Stimulated activated CD8-positive, alpha-beta memory T cell treated with anti-CD3 and anti-CD28 coated beads, Interleukin-12 subunit alpha, Interleukin-12 subunit beta, amount 100 ng/mL, for 1 hour (primary cell): ENCODE measurements at places on chromosomes 5 and 9.

DNA sequence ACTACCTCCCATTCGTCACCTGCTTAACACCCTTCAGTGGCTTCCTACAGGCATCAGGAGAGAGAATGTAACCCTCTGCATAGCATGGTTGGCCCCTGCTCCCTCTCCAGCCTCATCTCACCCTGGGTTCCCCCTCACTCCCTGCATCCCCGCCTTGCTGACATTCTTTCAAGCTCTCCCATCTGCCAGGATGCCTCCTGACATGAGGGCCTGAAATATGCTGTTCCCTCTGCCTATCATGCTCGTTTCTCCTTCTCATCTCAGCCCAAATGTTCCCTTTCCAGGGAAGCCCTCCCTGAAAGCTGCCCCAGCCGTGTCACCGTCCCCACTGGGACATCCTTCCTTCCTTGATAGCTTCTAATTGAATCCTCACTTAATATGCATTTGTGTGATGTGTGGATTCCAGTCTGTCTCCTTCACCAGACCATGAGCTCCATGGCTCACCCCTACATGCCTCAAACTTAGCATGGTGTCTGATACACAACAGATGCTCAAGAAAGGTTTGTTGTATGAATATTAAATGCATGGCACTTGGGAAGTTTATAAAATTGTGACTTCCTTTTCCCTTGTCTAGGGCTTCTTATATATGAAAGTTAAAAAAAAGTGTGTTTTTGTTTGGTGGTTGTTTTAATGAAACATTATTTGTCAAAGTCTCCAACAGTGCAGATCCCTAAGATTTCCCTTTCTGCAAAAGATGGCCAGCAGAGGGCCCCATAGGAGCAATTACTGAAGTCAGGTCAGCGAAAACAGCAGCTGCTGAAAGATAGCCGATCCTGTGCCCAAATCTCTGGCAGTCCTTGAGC is 7.3 kb upstream of the C5orf58 start:
- peak; percentile 73 for DNase-seq

DNA sequence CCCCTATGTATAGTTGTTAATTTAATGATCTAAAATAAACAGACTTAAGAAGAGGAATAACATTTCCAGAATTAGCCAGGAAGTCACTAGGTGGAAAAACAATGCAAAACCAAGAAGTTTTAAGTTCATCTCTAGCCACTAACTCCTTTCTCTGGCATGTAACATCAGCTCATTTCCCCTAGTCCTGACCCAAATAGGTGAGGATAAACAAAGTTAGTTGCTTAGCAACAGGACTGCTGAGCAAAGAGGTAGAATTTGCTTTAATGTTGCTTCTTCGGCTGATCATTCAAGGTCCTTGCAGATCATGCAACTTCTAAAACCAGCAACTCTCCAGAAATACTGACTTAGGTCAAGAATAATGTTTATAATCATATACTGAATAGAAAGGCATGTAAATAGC is 675.8 kb downstream of the CETN3 start:
- DNase-seq = no peak

DNA sequence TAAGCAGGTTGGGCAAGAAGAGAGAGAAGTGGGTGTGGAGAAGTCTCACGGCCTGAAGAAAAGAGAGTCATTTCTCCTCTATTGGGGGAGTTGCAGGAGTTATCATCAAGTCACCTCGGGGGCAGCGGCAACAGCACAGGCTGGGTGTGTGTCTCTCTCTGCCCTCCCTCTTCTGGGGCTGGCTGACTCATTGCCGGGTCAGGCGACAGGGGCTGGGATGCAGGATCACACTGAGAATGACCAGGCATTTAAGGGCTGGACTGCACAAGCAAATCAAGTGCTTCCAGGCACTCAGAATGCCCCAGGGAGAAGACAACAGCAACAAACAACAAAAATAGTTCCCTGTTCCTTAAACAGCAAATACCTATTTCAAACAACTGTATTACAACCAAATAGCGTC is 6.3 kb upstream of the EQTN start:
- DNase-seq = no peak

DNA sequence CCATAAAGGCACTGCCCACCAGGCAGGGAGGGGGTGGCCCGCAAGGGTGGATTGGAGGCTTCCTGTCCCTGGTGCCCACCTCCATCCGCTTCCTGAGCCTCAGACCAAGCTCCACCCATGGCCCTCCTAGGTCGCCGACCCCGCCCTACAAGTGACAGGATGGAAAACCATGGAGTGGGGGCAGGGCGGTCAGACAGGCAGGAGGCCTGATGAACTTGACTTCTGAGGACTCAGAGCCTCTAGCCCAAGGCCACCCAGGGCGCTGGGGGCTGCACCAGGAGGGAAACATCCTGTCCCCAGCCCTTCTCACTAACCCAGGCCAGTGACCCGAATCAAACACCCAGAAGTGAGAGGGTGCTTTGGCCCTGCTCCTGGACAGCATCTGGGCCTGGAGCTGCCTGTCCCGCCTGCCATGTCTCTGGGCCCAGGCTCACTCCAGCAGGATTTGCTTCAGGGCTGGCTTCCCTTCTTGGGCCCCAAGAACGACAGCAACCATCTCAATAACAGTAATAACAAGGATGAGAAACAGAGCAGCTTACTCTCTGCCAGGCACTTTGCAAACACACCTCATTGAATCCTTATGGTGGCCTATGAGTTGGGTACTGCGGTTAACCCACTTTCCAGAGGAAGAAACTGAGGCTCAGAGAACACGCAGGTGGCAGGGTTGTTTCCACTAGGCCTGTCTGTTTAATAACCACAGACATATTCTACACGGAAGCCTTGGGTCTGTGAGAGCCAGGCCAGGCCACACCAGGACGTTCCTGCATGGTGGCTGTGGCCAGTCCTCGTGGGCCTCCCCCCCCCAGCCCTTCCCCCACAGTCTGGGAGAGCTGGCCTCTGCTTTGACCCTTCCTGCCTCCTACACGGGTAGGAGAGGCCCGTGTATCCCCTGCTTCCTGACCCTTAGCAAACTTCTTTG is 4.4 kb upstream of the ST6GALNAC6 start:
- DNase-seq = peak; percentile 63

- DNase-seq = no peak
Observed at GRCh38 chr9:135416664-135417290, 62.8 kb upstream of the PPP1R26 start.

GRCh38 chr5:76503929-76504328 is 100.8 kb downstream of the IQGAP2 start:
- no peak for DNase-seq

- DNase-seq = no peak
Observed at GRCh38 chr5:154745349-154745748, 9.8 kb upstream of the LARP1 start.

DNA sequence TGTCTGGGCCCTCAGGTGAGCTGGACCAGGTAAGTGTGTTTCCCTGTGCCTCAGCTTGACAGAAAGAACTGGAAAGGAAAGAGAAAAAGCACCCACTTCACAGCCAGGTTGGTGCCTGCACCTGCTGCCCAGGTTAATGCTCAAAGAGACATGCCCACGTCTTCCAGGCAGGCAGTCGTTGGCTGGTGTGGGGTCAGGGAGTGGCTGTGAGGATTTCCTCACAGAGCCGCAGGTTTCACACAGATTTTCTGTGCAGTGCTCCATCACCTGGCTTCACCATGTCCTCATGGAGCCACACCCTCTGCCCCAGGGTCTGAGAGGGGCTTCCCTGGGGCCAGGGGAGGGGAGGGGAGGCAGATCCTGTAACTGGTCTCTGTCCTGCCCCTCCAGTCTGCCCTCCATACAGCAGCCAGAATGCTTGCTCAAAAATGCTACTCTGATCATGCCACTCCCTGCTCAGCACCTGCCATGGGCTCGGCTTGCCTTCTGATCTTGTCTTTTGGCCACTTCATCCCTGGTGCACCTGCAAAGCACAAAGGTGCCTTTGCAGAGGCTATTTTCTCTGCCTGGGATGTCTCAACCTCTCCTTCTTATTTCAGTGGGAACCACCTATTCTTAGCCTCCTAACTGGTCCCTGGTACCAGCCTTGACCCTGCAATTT is 82.5 kb upstream of the UBTD2 start:
- no peak for DNase-seq

DNA sequence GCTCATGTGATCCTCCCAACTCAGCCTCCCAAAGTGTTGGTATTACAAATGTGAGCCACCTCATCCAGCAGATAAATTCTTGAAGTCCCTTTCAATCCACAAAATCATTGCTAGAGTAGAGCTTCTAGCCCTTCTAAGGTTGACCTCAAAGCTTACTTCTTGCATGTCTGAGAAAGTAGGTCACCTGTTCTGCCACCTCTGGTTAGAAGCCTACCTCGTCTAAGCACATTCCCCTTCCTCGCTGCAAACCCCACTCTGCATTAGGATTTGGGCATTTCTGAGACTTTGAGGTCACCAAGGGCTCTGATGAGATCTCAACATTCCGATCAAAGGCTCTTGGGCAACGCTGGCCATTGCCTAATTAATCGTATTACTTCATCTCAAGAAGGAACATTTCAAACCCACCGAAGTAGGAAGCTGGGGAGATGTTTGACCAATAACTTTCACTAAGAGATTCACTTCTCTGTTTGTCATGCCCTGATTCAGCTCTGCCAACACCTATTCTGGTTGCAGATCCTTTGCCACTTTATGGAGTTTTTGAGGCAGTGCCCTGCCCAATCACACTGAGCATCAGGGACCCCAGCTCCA is 8.6 kb downstream of the ADAM19 start:
- DNase-seq = no peak

GRCh38 chr9:125511789-125512660 is 195.0 kb downstream of the MAPKAP1 start:
- DNase-seq = no peak

DNA sequence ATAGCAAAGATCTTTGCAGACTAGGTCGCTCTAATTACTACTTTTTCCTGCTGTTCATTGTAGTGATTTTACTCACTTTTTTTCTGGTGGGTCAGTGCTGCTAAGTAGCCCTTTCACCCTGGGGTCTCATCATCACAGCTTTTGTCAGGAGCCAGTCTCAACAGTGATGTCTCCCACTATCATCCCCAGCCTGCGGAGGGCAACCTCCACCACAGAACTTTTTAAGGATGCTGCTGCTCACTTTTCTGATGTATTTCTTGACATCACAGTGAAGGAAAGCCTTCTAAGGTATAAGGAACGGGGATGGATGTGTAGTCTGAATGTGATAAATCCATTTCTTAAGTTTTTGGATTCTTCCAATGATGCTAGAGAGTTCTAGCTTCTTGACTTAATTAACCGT is 242.5 kb upstream of the RIOK2 start:
- DNase-seq = no peak

- no peak for DNase-seq
Observed at GRCh38 chr9:121972501-121972981, 120.6 kb downstream of the TTLL11 start.

- no peak for DNase-seq
Observed at GRCh38 chr5:50646591-50646990, 19.8 kb upstream of the PARP8 start.

DNA sequence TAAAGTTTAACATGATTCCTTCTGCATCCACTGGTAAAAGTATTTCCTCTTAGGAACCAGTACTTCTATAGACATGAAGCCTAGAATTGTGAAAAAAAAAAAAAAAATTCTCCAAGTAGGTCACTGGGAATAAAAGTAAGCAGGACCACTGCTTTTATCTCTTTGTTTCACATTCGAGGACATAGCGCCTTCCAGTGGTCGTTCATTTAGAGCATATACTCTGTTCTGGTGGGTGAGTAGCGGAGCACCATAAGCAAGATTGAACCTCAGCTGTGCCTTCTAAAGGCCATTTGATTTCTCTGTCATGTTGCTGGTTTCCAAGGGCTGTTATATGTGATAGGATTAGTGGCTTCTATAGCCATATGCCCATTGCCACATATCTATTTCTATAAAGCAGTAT is 393.1 kb downstream of the TMEM232 start:
- no peak for DNase-seq

- DNase-seq = no peak
Observed at GRCh38 chr9:71582347-71582746, 186.0 kb downstream of the CEMIP2 start.

- DNase-seq = no peak
Observed at GRCh38 chr9:36424289-36425055, 24.4 kb upstream of the RNF38 start.

DNA sequence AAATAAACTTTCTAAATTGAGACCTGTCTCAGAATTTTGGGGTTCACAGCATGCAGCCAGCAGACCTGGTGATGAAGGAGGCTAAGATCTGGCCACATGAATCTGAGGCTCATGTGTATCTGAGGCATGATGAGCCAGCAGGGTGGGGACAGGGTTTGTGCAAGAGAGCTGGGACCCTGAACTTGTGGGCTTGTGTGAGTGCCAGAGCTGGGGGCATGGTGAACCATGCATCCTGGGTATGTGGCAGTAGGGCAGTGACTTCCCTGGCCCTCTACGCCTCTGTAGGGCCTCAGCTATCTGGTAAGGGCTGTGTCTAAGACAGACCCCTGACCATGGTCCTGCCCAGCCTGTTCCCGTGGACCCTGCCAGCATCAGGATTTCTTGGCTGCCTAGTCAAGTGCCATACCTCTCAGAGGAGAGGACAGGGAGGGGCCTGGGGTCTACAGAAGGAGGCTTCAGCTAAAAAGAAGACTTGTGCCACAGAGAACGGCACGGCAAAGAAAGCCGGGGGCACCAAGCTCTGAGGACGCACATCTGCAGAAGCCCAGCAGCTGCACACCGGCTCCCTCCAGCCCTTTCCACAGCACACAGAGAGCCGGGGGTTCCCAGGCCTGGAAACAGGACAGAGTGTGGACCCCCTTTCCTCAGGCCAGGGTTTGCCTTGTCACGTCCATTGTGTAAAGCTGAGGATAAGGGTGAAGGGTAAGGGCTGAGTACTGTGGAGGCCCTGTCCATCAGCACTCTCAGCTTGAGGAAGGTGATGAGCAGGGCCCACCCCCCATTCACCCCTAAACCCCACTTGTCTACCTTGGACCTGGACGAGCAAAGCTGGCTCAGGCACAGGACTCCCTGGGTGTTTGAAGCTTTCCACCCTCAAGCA is 130.1 kb downstream of the MRPL36 start:
- no peak for DNase-seq

DNA sequence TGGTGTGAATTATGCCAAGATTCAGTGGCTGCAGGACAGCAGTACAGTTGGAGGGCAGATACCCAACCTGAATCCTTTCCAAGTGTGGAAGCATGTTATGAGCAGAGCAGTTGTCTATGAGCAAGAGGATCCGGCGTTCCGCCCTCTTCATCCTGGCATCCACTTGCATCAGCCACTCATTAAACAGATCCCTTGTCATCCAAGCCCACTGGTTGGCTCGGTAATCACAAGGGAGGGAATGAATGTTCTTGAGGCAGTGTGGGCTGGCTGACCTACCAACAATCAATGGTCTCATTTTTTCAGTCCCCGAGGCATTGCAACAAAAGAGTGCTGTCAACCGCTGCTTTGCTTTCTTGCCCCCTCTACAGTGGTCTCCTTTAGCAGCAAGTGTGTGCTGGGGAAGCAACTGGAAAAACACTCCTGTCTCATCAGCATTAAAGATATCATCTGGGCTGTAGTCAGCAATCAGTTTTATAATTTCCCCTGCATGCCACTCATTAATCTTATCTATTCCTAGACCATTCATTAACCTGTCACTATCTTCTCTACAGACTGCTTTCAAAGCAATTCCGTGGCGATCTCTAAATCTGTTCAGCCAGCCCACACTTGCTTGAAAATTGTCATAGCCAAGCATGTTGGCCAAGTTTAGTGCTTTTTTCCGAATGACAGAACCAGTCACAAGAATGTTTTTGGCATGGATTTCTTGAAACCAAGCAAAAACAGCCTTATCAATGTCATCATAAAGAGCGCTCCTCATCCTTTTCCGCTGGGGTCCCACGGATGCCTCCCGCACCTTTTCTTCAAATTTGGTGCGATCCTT is 4.9 kb downstream of the TIGD6 start:
- no peak for DNase-seq

GRCh38 chr5:147912011-147912410 is 5.7 kb upstream of the C5orf46 start:
- DNase-seq = no peak
